ENCODE measurements at places on chromosomes 3 and 15. TPM values are rescaled to one million over a fixed set of nuclear protein-coding genes. Genes with fewer than 3 reads are reported as not detected.

Gene TERB2
- not detected for total RNA-seq

- H3K36me3 ChIP-seq, result no peaks in the 10 kb centered on the region
- no peak overlapping the region for H3K27ac ChIP-seq
- no peak overlapping the region for H3K4me3 ChIP-seq
- H3K27me3 ChIP-seq, result peaks cover 6% of the 10 kb centered on the region
- no peak for DNase-seq
Observed at GRCh38 chr3:70065696-70066253, 66.2 kb downstream of the SAMMSON start.

DNA sequence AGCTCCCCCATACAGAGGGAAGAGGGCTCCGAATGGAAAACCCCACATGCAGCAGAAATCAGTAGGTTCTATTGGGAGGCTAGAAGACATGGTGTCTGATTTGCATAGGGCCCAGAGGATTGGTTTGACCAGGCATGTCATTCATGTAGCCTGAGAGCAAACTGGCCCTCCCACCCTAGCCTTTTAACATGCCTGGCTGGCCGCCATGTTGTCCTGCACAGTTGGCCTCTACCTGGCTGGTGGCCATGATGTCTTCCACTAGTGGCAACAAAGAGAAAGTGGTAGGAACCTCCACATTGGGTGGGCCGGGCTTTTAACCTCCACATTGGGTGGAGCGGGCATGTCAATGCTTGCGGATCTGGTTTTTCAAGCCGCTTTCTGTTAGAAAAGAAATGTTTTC lies 312.1 kb downstream of the TAFA4 start:
- no peak overlapping the region for H3K4me3 ChIP-seq
- no peak for DNase-seq
- no peak overlapping the region for H3K27ac ChIP-seq
- no peaks in the 10 kb centered on the region for H3K36me3 ChIP-seq
- no peaks in the 10 kb centered on the region for H3K27me3 ChIP-seq

DNA sequence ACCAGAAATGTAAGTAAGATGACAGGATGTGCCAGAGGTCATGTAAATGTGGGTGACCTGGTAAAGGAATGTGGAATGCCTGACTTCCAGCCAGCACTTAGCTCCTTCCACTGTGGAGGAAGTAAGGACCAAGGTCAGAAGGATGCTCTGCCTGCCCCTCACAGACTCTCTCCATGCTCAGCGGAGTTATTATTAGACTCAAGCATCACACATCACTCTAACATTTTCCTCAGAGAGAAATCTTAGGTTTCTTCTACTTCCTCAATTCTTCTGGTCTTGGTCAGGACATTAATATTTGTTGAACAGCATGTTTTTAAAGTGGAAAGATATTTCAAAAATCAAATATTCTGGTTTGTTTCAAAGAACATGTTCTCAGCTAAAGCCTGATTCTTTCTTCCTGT lies 231.4 kb upstream of the WNT5A start:
- no peaks in the 10 kb centered on the region for H3K27me3 ChIP-seq
- H3K4me1 ChIP-seq, result peaks cover 13% of the 10 kb centered on the region
- no peak overlapping the region for H3K27ac ChIP-seq
- DNase-seq, result peak; percentile 66

GRCh38 chr3:77304700-77305021 lies 264.8 kb downstream of the ROBO2 start:
- no peak overlapping the region for H3K27ac ChIP-seq
- H3K4me1 ChIP-seq, result no peaks in the 10 kb centered on the region
- H3K27me3 ChIP-seq, result no peaks in the 10 kb centered on the region

DNA sequence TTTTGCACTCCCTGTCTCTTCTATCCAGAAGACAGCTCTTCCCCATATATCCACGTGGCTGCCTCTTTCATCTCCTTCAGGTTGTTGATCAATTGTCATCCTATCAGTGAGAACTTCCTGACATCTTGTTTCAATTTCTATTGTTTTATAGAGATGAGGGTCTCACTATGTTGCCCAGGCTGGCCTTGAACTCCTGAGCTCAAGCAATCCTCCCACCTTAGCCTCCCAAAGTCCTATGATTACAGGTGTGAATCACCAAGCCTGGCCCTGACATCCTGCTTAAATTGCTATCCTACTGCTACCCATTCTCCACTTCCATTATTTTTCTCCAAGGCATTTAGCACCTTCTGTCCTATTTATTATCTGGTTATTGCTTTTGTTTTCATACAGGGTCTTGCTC lies 44.9 kb upstream of the IREB2 start:
- H3K4me1 ChIP-seq, result no peaks in the 10 kb centered on the region
- no peak overlapping the region for H3K4me3 ChIP-seq
- no peak overlapping the region for H3K27ac ChIP-seq
- peaks cover 15% of the 10 kb centered on the region for H3K27me3 ChIP-seq
- no peak for DNase-seq

DNA sequence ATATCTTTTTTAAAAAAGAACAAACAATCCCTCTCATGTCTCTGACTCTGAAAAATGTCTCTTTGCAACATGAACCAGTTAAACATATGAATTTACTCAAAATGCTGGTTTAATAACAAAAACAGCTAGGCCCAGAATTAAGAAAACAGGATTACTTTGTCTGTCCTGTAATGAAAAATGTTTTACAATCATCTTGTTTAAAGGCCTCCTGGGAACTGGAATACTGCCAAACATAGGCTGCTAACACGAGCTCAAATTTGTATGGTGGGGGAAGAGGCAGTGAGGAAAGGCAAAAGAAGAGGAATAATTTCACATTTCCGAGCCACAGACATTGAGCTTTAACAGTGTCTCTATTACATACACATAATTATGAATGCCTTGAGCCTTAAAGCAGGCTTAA lies 61.7 kb upstream of the PPIB start:
- H3K27ac ChIP-seq, result no peak overlapping the region
- DNase-seq, result peak; percentile 38
- no peaks in the 10 kb centered on the region for H3K4me1 ChIP-seq
- H3K36me3 ChIP-seq, result no peaks in the 10 kb centered on the region
